ENCODE measurements at places on chromosomes 3 and 15. TPM values are rescaled to one million over a fixed set of nuclear protein-coding genes. Genes with fewer than 3 reads are reported as not detected.
A peak's percentile ranks its signal among the peaks of the same experiment; 100 is the strongest.

DNA sequence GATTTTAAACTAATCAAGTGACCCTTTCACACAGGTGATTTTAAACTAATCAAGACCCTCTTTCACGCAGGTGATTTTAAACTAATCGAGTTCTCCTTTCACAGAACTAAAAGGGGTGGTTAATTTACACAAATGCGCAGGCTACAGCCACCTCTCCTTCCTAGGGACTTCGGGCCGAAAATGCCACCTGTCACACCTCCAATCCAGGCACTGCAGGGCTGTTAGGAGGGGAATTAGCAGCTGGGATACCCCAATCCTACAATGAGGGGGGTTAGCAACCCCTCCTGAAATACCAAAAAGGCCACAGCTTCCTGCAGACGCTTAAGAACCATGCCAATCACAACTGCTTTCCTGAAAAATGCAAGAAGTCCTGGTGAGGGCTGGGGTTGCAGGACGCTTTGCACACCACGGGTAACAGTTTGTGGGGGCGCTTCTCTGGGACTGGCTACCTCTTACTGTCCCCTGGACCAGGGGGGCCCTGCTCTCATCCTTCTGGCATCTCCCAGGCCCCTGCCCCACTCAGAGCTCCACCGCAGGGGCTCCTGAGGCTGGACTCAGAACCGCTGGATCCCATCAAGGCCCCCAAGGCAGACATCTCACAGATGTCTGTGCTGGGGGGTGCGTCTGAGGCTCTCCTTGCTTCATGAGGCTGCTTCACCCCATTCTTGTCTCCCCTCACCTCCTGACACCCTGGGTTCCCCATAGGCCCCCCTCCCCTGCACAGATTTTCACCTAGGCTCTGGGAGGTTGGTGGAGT, 145.9 kb downstream of the OR4M2 start:
- no peaks in the 10 kb centered on the region for H3K4me1 ChIP-seq
- H3K4me3 ChIP-seq: no peak overlapping the region
- DNase-seq: no peak

DNA sequence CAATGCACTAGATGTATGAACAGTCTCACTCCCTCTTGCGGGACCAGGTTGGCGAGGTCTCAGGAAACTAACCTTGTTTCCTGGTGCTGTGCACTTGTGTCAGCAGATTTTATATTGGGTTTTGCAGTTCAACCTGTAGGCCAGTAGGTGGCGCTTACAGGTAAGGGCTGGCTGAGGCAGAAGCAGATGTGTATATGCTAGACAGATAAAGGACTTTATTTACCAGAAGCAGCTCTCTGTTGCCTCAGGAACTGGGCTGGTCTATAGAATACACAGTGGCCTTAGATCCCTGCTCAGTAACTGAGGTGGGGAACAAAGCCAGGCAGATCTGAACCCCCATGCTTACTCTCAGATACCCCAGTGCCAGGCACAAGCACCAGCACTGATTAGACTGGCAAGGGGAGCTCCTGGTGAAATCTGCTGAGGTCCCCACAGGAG, 296.8 kb downstream of the DOCK3 start:
- no peaks in the 10 kb centered on the region for H3K4me1 ChIP-seq
- H3K36me3 ChIP-seq: no peaks in the 10 kb centered on the region
- no peaks in the 10 kb centered on the region for H3K27me3 ChIP-seq
- no peak overlapping the region for H3K27ac ChIP-seq
- no peak overlapping the region for H3K4me3 ChIP-seq

DNA sequence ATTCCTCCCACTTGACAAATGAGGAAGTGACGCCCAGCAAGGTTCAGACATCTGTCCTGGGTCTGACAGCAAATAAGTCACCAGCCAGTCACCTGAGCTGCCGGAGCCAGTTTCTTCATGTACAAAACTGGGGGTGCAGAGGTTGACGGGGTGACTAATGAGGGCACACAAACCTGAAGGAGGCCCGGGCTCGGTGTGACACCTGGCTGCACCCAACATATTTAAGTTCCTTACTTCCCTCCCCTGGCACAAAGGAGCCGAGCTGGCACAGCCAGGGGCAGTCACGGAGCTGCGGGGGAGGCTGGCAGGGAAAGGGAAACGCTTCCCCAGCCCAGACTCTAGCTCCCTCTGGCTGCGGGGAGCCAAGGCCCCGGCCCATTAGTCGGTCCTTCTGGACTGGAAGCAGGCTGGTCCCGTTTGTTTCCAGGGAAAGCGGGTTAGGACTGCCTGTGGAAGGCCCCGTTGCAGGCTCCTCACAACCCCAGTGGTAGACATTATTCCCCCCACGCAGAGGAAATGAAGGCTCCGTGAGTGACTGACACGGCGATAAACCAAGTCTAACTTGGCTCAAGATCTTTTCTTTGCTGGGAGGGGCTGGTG, 2.3 kb downstream of the FBXL22 start:
- H3K4me3 ChIP-seq: no peak overlapping the region
- H3K27me3 ChIP-seq: no peaks in the 10 kb centered on the region
- peaks cover 24% of the 10 kb centered on the region for H3K4me1 ChIP-seq
- no peaks in the 10 kb centered on the region for H3K36me3 ChIP-seq
- DNase-seq: no peak

DNA sequence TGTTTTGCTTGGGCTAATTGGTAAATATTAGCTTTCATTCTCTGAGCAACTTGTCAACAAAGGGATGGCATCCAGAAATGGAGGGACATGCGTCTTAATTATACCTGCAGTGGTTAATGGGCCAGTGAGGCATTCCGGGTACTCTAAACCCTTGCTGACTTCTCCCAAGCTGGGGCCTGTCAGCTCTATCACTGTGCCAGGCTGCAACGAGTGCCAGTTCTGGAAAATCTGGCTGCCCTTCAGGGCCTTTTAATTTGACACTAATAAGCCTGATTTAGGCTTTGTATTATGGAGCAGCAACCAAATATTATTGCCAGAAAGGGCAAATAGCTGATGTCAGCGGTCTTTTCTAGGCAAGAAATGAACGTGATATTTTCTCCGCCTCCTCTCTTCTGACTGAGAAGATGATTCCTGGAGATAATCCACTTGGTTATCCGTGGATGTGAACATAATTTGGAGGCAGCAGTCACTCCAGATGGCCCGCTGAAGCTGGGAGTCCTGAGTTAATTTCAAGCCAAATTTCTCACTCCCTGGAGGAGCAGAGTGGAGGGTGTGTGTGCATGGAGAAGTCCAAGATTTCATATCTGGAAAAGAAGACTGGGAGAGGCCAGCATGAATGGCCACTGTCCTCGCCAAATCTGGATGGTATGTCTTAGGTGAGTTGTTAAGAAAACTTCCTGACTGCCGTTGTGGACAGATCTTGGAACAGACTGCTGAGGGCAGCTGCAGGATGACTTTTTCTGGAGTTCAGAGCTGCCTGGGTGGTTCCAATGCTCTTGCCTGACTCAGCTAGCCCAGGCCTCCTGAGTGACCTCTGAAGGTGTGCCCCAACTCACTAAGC, 44.4 kb upstream of the PSMD6 start:
- H3K27me3 ChIP-seq: no peaks in the 10 kb centered on the region
- peaks cover 3% of the 10 kb centered on the region for H3K4me1 ChIP-seq
- DNase-seq: peak; percentile 20
- no peak overlapping the region for H3K27ac ChIP-seq
- no peak overlapping the region for H3K4me3 ChIP-seq

DNA sequence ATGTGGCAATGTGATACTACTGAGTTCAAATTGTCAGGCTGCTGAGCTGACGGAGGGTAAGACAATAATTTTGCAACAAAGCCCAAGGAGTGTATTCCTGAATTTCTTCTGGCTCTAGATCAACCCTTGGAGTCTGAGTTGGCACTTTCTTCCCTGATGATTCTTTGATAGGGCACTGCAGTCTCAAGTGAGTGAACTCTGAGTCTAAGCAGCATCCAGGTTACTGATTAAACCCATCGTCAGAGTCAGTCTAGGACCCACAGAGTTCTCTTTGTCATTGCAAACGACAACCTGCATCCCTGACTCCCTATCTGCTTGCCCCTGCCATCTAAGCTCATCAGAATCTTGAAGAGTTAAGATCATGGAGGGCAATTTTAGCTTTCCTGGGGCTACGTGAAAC, 58.6 kb downstream of the MME start:
- DNase-seq: no peak
- H3K27me3 ChIP-seq: no peaks in the 10 kb centered on the region
- H3K27ac ChIP-seq: no peak overlapping the region
- no peak overlapping the region for H3K4me3 ChIP-seq
- no peaks in the 10 kb centered on the region for H3K36me3 ChIP-seq
- no peaks in the 10 kb centered on the region for H3K4me1 ChIP-seq

DNA sequence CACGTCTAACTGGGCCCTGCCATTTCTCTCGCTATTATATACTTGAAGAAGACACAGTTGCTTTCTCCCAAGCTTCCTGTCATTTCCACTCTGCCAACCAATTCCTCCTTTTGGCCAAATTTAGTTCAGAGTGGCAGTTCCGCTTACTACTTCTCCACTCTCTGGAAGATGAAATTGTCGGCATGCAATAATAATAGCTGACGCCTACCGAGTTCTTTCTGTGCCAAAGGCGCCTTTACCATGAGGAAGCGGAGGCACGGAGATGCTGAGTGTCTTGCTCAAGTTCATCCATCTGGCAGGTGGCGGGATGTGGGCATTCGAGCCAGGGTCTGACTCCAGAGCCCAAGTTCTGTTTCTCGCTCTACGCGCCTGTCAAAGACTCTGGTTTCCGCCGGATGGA, 14.6 kb upstream of the NRROS start:
- H3K27me3 ChIP-seq: peaks cover 3% of the 10 kb centered on the region
- no peak overlapping the region for H3K27ac ChIP-seq
- no peaks in the 10 kb centered on the region for H3K4me1 ChIP-seq

GRCh38 chr3:188923671-188924070, 248.1 kb upstream of the TPRG1 start:
- no peak overlapping the region for H3K27ac ChIP-seq
- no peak overlapping the region for H3K4me3 ChIP-seq
- H3K36me3 ChIP-seq: no peaks in the 10 kb centered on the region
- peaks cover 3% of the 10 kb centered on the region for H3K4me1 ChIP-seq
- DNase-seq: no peak
- no peaks in the 10 kb centered on the region for H3K27me3 ChIP-seq

- no peak overlapping the region for H3K4me3 ChIP-seq
- no peak for DNase-seq
- no peaks in the 10 kb centered on the region for H3K36me3 ChIP-seq
- peaks cover 13% of the 10 kb centered on the region for H3K4me1 ChIP-seq
- H3K27me3 ChIP-seq: peaks cover 24% of the 10 kb centered on the region
- H3K27ac ChIP-seq: no peak overlapping the region
Measured at GRCh38 chr15:83288381-83288801, 3.9 kb upstream of the BNC1 start.

- H3K27ac ChIP-seq: no peak overlapping the region
- no peak for DNase-seq
- no peaks in the 10 kb centered on the region for H3K36me3 ChIP-seq
- H3K4me3 ChIP-seq: no peak overlapping the region
- H3K27me3 ChIP-seq: peaks cover 30% of the 10 kb centered on the region
- no peaks in the 10 kb centered on the region for H3K4me1 ChIP-seq
Measured at GRCh38 chr3:127410678-127411077, 122.8 kb upstream of the PRR20G start.

- no peaks in the 10 kb centered on the region for H3K36me3 ChIP-seq
- H3K27ac ChIP-seq: no peak overlapping the region
- H3K4me3 ChIP-seq: no peak overlapping the region
Measured at GRCh38 chr3:182787302-182788036, 5.8 kb upstream of the ATP11B start.

DNA sequence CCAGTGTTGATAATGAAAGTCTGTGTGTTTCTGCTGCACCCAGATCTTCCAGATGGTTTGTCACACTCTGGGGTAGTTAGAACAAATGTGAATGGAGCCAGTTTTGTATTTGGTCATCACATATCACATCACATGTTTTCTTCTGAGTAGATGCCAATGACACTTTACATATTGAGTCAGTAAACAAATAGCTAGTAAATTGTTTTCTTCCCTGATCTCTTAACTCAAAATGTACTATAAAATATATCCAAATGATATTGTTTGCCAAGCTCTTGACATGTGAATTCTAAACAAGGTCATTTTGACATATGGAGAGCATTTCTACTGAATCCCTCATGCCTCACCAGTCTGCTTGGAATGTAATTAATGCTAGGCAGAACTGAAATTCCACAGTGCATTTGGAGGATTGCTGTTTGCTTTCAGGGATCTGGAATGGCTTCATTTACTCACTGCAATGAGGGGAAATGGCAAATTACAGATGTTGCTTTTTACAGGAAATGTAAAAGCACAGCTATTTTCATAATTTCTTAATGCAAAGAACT, 45.0 kb downstream of the PDHB start:
- peaks cover 12% of the 10 kb centered on the region for H3K36me3 ChIP-seq
- peak overlapping the region; percentile 98 for H3K27ac ChIP-seq
- DNase-seq: peak; percentile 81
- peaks cover 42% of the 10 kb centered on the region for H3K4me1 ChIP-seq
- H3K4me3 ChIP-seq: no peak overlapping the region
- no peaks in the 10 kb centered on the region for H3K27me3 ChIP-seq

- DNase-seq: no peak
- H3K4me3 ChIP-seq: no peak overlapping the region
- peaks cover 26% of the 10 kb centered on the region for H3K4me1 ChIP-seq
- H3K27me3 ChIP-seq: no peaks in the 10 kb centered on the region
- no peak overlapping the region for H3K27ac ChIP-seq
Measured at GRCh38 chr3:73068419-73068818, 7.0 kb downstream of the EBLN2 start.

GRCh38 chr3:151328298-151328995, 902 bp downstream of the P2RY13 start:
- H3K4me3 ChIP-seq: no peak overlapping the region
- DNase-seq: no peak
- no peak overlapping the region for H3K27ac ChIP-seq
- peaks cover 2% of the 10 kb centered on the region for H3K4me1 ChIP-seq
- H3K36me3 ChIP-seq: no peaks in the 10 kb centered on the region

GRCh38 chr3:186255703-186256331, 106.2 kb downstream of the DGKG start:
- no peak overlapping the region for H3K27ac ChIP-seq
- H3K4me3 ChIP-seq: no peak overlapping the region
- H3K27me3 ChIP-seq: peaks cover 25% of the 10 kb centered on the region

GRCh38 chr3:44041726-44042125, 200.0 kb upstream of the TOPAZ1 start:
- DNase-seq: no peak
- H3K4me3 ChIP-seq: no peak overlapping the region
- peaks cover 11% of the 10 kb centered on the region for H3K27me3 ChIP-seq
- no peak overlapping the region for H3K27ac ChIP-seq
- H3K36me3 ChIP-seq: no peaks in the 10 kb centered on the region
- H3K4me1 ChIP-seq: no peaks in the 10 kb centered on the region

The MORC1 gene
- not detected for total RNA-seq

The WNT7A gene
- total RNA-seq: not detected

The MCTP2 gene
- 8.6 TPM for total RNA-seq

The CADPS gene
- not detected for total RNA-seq

The TGM5 gene
- total RNA-seq: not detected

The GRM2 gene
- under 0.01 TPM for total RNA-seq

The GOLGA8K gene
- not detected for total RNA-seq

The PROS1 gene
- total RNA-seq: 1.6 TPM

The MUSTN1 gene
- total RNA-seq: not detected

The RBMS3 gene
- 127 TPM for total RNA-seq

Data from IMR-90 (cell line).